NCI-H2081 (cell line): ENCODE measurements at places on chromosomes 16 and 17.

DNA sequence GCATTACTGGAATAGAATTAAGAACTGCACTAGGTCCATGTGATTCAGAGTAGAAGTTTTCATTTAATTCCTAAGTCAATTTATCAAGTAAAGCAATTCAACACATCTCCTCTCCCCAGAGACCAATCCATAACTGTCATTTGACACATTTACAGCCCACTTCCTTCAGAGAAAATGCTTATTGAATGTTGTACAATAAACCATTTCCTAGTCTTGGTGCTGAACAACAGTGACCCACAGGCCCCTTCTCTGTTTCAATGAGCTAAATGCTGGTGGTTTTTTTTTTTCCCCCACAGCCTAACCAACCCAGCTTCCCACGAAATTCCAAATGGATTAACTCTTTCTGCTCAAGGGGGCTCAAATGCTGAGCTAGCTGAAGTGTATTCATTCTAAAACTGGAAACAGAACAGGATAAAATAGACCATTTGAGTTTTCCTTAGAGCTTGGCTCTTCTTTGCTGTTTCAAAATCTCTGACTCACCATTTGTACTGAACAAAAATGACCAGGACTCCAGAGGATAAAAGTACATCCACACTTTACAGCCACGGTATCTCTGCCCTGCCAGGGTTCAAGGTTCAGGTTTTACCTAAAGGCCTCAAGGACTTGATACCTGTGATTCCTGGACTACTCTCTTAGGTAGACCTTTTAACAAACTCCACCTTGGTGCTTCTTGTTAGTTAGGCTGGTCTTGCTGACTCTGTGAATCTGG lies 62.3 kb downstream of the TMEM100 start:
- no peak for DNase-seq

DNA sequence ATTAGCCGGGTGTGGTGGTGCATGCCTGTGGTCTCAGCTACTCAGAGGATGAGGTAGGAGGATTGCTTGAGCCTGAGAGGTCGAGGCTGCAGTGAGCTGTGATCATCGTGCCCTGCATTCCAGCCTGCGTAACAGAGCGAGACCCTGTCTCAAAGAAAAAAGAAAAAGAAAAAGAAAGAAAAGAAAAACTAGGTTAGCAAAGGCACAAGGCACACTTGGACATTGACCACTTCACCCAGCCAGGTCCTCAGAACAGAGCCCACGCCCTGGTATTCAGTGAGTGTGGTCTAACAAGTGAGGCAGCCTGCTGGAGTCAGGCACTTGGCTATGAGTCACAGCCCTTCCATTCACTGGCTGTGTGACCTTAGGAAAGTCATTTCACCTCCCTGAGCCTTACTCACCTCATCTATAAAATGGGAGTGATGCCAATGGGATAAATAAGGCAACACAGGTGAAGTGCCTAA lies 10.4 kb downstream of the MILR1 start:
- no peak for DNase-seq

DNA sequence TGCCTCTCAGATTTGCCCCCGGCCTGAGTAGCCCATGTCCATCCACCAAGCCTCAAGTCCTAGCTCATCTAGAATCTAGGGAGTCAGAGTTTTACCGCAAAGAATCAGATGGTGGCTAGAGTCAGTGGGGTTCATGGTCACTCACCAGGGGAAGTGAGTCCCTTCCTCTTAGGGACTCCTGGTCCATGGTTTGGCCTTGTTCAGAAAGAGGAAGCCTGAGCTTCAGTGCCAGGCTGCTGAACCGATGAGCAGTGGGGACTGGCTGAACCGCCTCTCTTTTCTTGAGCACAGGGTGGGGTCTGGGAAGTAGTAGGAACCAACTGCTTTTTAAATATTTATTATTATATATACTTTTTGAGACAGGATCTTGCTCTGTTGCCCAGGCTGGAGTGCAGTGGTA lies 160.3 kb downstream of the NTN1 start:
- no peak for DNase-seq

DNA sequence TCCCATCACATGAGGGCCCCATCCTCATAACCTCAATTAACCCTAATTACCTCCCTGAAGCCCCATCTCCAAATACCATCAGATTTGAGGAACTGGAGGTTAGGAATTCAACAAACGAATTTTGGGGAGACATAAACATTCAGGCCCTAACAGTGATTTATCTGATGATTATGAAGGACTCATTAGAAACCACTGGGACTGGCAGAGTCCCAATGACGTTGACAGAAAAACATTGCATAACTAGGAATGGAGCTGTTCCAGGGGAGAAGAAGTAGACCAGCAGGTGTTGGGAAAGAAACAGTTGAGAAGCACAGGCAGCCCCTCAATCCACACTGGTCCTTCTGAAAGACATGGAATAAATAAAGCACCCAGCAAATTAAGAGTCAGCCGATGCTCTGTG lies 282.0 kb downstream of the MAP2K4 start:
- DNase-seq: no peak
